ENCODE measurements at places on chromosomes 1 and 21.

GRCh38 chr1:171252482-171252881 lies 4.2 kb downstream of the FMO1 start:
- no peak for DNase-seq

GRCh38 chr1:19427087-19427781 lies 58.1 kb downstream of the CAPZB start:
- DNase-seq, result peak; percentile 33

- peak; percentile 86 for DNase-seq
Measured at GRCh38 chr1:89547563-89548116, 23.0 kb downstream of the LRRC8B start.

GRCh38 chr1:115288591-115289198 lies 49.4 kb downstream of the NGF start:
- DNase-seq, result no peak

- DNase-seq, result peak; percentile 21
Measured at GRCh38 chr1:88876573-88877365, 14.6 kb downstream of the GTF2B start.

- DNase-seq, result no peak
Measured at GRCh38 chr1:55037733-55038551, 1.4 kb upstream of the PCSK9 start.

DNA sequence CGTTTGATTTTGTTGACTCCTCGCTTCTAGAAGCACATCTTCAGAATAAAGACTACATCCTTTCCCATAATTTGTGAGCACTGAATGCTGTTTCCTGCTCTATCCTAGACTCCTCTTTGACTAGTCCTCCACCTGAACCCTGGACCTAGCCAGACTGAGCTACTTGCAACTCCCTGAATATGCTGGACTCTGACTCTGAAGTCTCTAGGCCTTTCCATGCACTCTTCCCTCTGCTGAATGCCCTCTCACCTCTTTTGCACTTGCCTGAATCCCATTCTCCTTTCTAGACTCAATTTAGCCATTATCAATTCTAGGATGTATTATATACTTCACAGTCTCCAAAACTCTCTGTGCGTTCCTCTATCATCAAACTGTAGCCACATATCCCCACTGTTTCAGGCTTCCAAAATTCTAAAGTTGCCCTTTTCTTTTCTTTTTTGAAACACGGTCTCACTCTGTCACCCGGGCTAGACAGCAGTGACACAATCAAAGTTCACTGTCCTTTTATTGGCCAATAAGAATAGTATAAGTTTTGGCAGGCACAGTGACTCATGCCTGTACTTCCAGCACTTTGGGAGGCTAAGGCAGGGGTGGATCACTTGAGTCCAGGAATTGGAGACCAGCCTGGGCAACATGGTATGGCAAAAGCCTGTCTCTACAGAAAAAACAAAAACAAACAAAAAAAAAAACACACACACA lies 127.0 kb downstream of the LTN1 start:
- no peak for DNase-seq

GRCh38 chr1:186948535-186948934 lies 119.8 kb downstream of the PLA2G4A start:
- no peak for DNase-seq

DNA sequence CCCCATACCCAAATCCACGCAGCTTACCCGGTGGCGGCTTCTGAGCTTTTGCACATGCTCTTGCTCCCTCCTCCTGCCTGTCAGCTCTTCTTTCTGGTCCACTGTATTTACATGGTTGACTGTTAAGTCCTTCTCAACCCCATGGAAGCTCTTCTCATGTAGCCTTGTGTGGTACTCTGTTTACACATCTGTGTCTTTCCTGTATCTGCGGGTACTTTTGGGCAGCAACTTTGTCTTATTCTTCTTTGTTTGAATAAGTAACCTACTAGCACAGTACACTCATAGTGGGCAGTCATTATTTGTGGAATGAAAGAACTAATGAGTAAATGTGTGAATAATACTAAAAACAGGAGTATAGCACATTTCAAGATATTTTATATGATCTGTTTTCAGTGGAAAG lies 88.5 kb upstream of the GPR88 start:
- no peak for DNase-seq

GRCh38 chr1:224054611-224055010 lies 59.3 kb upstream of the FBXO28 start:
- no peak for DNase-seq

DNA sequence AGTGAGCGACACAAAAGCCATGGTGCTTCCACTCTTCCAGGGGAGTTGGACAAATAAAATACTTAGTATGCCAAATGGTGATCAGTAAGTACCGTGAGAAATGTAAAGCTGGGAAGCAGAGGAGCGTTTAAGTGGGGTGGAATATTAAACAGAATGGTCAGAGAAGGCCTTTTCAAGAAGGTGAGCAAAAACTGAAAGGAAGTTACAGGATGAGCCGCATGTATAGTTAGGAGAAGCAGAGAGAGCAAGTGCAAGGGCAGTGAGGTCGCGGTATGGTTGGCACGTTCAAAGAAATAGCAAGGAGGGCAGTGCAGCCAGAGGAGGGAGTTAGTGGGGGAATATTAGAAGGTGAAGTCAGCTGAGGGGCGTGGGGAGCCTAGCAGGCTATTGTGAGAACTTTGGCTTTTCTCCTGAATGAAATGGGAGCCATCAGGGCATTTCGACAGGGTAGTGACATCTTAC lies 748 bp upstream of the ATP6V0B start:
- DNase-seq, result no peak

- DNase-seq, result no peak
Measured at GRCh38 chr1:118716775-118717174, 271.4 kb downstream of the TBX15 start.

DNA sequence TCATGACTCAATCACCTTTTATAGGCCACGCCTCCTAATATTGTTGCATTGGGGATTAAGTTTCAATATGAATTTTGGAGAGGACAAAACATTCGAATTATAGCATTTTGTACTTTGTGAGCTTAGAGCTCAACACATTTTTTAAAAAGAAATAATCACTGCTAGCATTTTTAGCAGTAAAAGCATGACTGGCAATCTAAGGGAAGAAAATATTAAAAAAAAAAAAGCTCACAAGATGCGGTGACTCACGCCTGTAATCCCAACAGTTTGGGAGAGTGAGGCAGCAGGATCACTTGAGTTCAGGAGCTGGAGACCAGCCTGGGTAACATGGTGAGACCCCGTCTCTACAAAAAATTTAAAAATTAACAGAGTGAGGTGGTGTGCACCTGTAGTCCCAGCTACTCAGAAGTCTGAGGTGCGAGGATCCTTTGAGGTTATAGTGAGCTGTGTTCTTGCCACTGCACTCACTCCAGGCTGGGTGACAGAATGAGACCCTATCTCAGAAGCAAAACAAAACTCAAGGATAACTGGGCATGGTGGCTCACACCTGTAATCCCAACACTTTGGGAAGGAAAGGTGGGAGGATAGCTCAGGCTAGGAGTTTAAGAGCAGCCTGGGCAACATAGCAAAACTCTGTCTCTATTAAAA lies 28.8 kb upstream of the DIPK1A start:
- no peak for DNase-seq

DNA sequence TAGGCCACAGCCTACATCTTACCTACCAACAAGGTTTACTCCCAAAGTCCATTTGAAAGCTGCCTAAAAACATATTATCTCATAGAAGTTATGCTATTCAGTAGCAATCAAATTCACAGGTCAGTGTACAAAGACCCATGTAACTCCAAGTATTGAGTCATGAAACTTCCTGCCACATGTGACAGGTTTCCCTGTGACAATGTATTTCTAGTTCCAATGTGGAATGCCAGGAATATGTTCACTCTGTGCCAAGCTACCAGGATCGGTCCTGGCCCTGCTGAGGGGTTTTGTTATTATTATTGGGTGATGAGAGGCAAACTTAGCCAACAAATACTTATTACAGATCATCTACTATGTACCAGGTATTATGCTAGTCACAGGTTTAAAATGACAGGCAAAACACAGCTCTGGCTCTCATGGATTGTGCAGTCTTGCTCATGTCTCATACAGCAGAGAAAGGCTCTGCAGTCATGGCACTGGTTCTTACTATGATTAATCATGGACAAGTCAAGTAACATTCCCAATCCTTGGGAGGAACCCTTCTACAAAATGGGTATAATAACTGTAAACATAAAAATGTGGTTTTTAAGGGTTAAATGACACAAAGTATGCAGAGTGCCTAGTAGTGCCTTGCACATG lies 22.5 kb downstream of the DPH5 start:
- DNase-seq, result no peak

- DNase-seq, result no peak
Measured at GRCh38 chr1:228448372-228448771, 31.7 kb upstream of the TRIM17 start.

- no peak for DNase-seq
Measured at GRCh38 chr1:150753416-150753815, 12.2 kb downstream of the CTSS start.

- peak; percentile 38 for DNase-seq
Measured at GRCh38 chr1:9784508-9785133, 39.1 kb downstream of the CLSTN1 start.

DNA sequence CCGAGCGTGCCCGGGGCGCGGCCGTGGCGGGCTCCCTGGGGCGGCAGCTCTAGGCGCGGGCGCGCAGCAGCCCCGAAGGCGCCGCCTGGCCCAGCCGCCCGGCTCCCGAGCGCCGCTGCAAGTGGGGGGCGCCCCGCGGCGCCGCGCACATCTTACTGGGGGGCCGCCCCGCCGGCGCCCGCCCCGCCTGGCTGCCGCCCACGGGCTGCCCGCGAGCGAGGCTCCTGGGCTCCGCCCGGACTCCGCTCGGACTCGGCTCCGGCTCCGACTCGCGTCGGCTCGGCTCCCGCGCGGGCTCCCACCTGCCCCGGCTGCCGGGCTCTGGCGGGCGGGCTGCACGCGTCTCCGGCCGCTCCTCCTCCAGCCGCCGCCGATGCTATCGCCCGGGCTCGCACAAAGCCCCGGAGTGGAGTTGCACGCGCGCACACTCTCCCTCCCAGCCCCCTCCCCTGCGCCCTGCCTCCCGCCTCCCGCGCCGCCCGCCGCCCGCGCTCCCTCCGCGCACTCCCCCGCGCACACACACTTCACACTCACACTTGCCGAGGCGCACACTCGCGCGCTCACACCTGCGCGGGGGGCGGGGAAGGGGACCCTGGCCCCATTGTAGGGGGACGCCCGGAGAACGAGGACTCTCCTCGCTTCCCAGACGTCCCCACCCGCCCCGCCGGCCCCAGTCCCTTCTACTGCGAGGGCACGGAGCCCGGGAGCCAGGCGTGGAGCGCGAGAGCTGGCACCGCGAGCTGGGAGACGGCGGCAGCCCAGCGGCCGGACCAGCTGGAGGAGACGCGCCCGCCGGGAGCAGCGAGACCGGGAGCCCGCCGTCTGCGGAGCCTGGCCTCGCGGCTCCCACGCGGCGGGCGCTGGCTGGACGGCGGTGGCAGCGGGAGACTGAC lies at the start of gene GRIK3:
Gene GRIK3, minus strand, starts transcription at position 395 of the 893 bp plus-strand sequence. CDS start 407 bp downstream, outside the sequence.
- no peak for DNase-seq

- peak; percentile 49 for DNase-seq
Measured at GRCh38 chr1:6127587-6128163, 52.4 kb downstream of the CHD5 start.

- DNase-seq, result no peak
Measured at GRCh38 chr1:238129677-238130076, 239.0 kb upstream of the ZP4 start.

- DNase-seq, result no peak
Measured at GRCh38 chr1:16189003-16189402, 23.4 kb downstream of the ARHGEF19 start.

- DNase-seq, result no peak
Measured at GRCh38 chr1:226988334-226988666, 48.2 kb downstream of the COQ8A start.

- no peak for DNase-seq
Measured at GRCh38 chr1:102089791-102090190, 93.1 kb upstream of the OLFM3 start.

DNA sequence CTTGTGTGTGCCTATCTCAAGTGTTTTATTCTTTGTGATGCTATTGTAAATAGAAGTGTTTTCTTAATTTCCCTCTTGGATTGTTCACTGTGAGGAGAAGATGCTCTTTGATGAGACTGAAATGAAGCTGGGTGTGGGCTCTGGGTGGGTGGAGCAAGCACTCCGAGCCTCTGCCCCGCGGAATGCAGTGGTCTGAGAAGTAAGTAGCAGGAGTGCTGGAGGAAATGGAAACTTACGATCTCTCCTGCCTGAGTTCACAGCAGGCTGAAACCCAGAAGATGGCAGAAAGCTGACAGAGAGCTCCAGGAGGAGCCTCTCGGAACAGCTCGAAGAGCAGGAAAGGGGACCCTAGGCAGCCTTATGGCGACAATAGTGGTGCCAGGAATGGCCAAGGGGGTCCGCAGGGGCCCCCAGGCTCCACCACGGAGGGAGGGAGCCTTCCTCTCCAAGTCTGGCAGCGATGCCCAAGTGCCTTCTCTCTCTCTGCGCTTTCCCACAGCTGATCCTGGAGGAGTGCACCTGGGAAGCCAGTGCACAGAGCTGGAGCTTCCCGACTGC lies 126.8 kb upstream of the COL6A1 start:
- DNase-seq, result peak; percentile 44

DNA sequence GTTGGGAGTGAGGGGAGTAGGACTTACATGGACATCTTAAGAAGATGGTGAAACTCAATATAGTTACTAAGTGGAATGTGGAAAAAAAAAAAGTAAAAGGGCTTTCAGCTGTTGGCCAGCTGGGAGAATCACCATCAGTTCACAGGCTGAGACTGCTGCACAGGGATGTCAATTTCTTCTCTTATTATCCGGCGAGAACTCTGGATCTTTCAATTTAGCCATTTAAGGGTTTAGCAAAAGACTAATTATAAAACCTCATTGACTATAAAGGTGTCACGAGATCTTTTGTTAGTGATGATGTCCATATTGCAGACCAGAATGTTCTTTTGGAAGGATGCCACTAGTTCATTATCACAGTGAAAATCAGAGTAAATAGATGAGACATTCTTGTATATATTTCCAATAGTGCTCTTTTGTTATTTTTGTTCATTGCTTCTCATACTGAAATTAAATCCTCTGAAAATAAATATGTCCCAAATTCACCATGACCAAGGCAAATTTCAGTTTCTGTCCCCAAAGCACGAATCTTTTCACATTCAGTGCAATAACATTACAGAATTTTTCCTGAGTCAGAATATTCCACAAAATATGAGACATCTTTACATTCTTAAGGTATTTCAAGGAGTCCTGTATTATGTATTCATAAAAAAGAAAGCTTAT lies 266.1 kb downstream of the DNM3 start:
- DNase-seq, result peak; percentile 40

GRCh38 chr1:244680667-244681066 lies 27.7 kb downstream of the DESI2 start:
- no peak for DNase-seq

- DNase-seq, result peak; percentile 30
Measured at GRCh38 chr1:24322470-24323177, 3.5 kb downstream of the GRHL3 start.
